PC-3 (cell line): ENCODE measurements at places on chromosomes 4 and X. TPM values are rescaled to one million over a fixed set of nuclear protein-coding genes. Genes with fewer than 3 reads are reported as not detected.

Gene RNF212
- not detected in 2 replicates for total RNA-seq

Gene CCDC160
- total RNA-seq = 0.23 and 0.33 TPM in 2 replicates

Gene PRKG2
- total RNA-seq = 0.40 and 0.55 TPM in 2 replicates

Gene MAPK10
- 0.44 TPM in 1 of 2 replicates, not detected in the other for total RNA-seq

Gene SMIM43
- not detected in 2 replicates for total RNA-seq

Gene HAUS3
- total RNA-seq = 6.2 and 9.5 TPM in 2 replicates

Gene TEX13A
- total RNA-seq = not detected in 2 replicates

Gene VGLL1
- total RNA-seq = 4.2 and 5.3 TPM in 2 replicates

Gene SYTL4
- 2.7 and 3.2 TPM in 2 replicates for total RNA-seq

Gene SERPINA7
- not detected in 2 replicates for total RNA-seq
